ENCODE measurements at places on chromosomes 3 and 15.

DNA sequence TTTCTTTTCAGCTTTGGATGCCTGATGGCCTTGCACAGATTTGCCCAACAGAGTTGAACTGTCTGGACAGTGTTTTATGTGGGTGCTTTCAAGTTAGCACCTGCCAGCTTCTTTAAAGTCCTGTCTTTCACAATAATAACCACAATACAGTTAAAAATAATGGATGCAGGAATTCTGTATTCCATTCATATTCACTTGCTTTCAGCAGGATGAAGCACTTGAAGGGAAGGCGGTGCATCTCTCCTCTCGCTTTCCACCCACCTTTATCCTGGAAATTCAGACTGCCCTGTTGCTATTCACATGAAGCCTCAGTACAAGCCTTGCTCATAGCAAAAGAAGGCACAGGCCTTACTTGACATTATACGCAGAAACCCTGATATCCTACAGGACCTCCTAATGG is 26.5 kb upstream of the GYG1 start:
- no peak for DNase-seq

DNA sequence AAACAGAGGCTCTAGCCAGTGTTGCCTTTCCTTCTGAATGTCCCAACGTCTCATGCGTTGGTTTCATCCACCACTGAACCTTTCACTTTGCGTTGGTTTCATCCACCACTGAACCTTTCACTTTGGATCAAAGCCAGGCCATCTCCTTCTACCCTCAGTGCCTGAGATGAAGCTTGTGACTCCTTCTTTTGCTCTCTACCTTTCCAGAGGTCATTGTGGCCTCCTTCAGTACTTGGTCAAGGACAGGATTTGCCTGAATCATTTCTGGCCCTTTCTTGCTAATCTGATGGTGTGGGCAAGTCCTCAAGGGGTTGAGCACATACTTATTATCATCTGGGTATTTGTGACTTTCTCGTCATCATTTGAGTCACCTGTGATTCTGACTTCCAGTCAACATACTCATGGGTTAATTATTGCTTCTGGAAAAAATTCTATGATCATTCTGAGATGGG is 50.0 kb downstream of the SELENOT start:
- no peak for DNase-seq

- no peak for DNase-seq
Observed at GRCh38 chr3:9022305-9023225, 59.3 kb upstream of the RAD18 start.

DNA sequence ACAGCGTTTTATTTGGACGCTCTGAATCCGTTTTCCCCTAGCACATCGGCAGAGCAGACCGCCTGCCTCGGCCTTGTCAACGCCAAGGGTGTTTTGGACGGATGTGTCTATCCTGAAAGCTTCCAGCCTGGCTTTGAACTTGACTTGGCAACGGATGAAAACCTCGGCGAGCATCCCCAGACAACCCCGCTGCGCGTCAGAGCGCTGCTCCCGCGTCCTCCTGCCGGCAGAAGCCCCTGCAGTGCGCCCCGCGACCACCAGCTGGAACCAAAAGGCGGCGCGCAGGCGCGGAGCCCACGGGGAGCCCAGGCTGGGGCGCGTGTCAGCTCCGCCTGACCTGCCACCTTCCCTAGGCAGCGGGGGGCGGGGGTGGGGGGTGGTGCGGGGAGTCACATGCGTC is 26.2 kb upstream of the ARL8B start:
- DNase-seq, result no peak

- no peak for DNase-seq
Observed at GRCh38 chr3:66486646-66487045, 14.2 kb downstream of the LRIG1 start.

GRCh38 chr3:56962206-56962605 is 98.3 kb upstream of the SPATA12 start:
- no peak for DNase-seq

- no peak for DNase-seq
Observed at GRCh38 chr3:177236704-177237103, 39.4 kb upstream of the TBL1XR1 start.

GRCh38 chr15:80090879-80091503 is 31.5 kb downstream of the ZFAND6 start:
- no peak for DNase-seq

- no peak for DNase-seq
Observed at GRCh38 chr3:80542456-80542855, 774.7 kb upstream of the ROBO1 start.

DNA sequence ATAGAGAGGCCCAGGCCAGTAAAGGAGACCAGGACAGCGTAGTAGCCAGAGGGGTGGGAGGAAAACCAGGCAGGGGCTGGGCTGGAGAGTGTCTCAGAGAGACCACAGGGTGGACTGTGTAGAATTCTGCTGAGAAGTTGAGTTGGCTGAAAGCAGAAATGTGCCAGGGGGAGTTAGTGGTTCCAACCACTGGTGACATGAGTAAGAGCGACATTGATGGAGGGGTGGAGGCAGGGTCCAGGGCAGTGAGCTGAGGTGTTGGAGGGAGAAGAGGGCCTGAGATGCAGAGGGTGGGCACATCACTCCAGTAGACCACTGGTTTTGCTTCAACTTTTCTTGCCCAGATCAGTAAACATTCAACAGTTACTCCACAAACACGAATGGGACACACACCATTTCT is 106.5 kb downstream of the ASB7 start:
- DNase-seq, result no peak

GRCh38 chr3:148030975-148031374 is 621.8 kb downstream of the ZIC1 start:
- DNase-seq, result no peak

DNA sequence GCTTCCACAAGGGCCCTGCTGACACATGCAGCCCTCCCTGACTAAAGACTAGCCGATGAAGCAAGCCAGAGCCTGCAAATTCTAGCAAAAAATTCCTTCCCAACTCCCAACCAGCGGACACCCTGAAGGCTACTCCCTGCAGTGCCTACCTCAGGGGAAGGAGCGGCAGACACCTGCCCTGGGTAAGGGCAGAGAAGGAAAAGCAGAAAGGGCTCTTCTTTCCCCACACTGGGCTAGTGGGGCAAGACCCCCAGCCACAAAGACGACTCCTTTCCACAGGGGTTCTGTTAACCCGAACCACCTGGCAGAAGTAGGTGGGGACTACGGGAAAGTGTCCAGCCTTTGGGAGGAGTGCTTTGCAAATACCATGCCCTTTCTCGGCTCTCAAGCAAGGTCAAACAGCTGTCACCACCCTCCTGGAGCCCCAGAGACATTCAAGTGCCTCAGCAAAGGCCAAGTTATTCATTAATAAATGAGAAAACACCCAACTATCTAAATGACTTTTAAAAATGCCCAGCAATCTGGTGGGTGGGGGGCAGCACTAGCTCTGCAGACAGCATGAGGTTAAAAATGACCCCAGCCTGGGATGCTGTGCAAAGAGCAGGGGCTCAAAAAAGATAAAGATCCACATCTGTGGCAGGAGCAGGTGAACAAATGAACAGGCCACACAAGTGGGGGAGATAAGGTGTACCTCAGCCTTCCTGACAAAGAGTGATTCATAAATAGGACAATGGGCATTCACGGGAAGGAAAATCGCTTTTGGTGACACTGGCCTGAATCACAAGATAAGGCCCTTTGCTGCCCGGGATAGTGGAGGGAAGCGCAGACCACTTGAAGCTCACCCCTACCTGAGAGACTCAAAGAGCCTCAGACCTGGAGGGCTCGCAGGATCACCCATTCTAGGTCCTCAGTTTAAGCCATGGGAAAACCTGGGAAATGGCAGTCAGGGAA is 33.0 kb downstream of the CCDC12 start:
- DNase-seq, result no peak

GRCh38 chr3:9168241-9168741 is 81.2 kb downstream of the SRGAP3 start:
- no peak for DNase-seq

- DNase-seq, result no peak
Observed at GRCh38 chr3:88219138-88219792, 69.5 kb downstream of the C3orf38 start.

DNA sequence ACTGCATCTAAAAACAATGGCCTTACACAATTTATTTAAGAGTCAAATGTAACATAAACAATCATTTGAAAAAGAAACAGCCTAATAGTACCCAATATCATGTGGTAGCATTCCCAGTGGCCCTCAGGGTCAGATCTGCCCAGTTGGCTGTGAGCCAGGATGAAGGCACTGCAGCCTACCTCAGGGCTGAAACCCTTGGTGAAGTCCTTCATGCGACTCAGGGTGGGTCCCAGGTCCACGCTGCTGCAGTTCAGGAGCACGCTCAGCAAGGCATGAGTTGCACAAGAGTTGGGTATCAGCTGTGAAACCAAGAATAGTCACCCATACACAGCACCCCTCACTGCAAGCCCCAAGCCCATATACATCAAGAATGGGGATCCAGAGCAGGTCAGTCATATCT is 37.1 kb downstream of the SEMA3G start:
- DNase-seq, result no peak

- DNase-seq, result no peak
Observed at GRCh38 chr3:107258300-107258699, 118.9 kb upstream of the CCDC54 start.

DNA sequence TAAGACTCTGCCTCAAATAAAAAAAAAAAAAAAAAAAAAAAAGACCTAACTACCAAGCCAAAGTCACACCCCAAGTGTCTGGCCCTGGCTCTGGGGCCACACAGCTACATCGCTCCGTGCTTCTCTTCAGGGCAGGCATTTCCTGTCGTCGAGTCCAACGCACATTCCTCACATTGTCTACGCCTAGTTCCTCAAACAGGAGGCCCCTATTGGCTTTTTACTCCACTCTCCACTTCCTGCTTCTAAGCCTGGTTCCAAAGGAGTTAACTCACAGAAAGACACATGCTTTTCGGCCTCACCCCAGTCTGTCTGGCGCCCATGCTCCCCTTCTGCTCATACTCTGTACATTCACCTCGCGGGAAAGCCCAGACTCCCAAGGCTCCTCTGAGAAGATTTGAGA is 28.8 kb downstream of the KNG1 start:
- no peak for DNase-seq

- DNase-seq, result no peak
Observed at GRCh38 chr3:159637883-159638542, 350.6 kb upstream of the IL12A start.

GRCh38 chr15:82262422-82263026 is at the start of the genes EFL1 and SAXO2:
EFL1 (minus strand) TSS chr15:82262734; CDS start chr15:82261778, 956 bp downstream.
SAXO2 (plus strand) TSS chr15:82262818; CDS start chr15:82262880, 62 bp downstream.
- DNase-seq, result peak; percentile 84

- no peak for DNase-seq
Observed at GRCh38 chr3:79253704-79254103, 514.1 kb downstream of the ROBO1 start.

- DNase-seq, result no peak
Observed at GRCh38 chr15:101156061-101156460, 95.8 kb downstream of the CHSY1 start.

- no peak for DNase-seq
Observed at GRCh38 chr15:71414853-71415252, 299.6 kb downstream of the THSD4 start.

DNA sequence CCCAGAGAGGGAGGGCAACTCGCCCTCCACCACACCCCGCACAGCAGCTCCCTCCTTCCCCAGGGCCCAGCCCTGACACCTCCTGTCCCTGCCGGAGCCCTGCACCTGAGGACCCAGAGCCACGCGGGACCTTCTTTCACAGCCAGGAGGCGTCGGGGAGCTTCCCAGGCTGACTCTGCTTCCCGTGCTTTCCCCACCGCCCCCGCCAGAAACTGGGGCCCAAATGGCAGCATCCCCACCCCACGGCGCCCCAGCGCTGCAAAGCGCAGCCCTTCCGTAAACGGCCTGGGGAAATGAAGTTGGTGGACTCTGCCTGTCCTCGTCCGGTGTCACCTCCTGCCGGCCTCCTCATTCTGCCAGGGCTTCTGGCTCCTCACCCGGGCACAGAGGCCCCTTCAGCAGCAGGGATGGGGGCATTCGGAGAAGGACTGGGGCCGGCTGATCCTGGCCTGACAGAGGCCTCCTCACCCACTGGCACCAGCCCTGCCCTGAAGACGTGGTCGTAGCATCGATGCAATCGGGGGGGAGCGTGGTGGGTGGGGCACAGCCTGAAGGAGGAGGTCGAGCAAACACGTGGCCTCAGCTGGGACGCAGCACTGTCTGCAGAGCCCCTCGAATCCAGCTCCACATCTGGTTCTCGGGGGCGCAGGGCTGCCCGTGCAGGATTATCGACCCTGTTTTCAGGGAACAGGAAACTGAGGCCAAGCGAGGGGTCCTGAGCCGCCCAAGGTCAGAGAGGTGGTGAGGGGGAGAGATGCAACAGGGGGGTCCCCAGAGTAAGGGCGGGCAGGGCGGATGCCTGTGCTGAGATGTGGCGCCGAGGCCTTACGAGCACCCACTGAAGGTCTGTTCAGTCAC is 235.4 kb downstream of the XXYLT1 start:
- no peak for DNase-seq

GRCh38 chr3:46356909-46357308 is 3.0 kb downstream of the CCR2 start:
- no peak for DNase-seq

- no peak for DNase-seq
Observed at GRCh38 chr3:9032231-9032777, 69.0 kb upstream of the RAD18 start.

DNA sequence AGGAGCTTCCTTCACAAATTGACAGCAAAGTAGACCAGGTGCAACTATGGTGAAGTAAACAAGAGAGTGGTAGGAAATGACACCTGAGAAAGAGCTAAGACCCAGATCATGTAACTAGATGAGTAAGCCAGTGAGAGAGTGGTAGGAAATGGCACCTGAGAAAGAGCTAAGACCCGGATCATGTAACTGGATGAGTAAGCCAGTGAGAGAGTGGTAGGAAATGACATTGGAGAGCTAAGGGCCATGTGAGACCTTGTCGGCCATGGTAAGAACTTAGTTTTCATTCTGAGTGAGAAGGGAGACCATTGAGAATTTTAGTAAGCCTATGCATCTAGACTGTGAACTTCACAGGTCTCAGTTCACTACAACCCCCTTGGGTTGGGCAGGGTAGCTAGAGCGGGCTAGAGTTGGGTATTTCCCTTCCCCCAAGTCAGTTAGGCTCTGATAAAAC is 5.4 kb upstream of the SENP7 start:
- no peak for DNase-seq

GRCh38 chr3:177041730-177042551 is 155.3 kb downstream of the TBL1XR1 start:
- no peak for DNase-seq

DNA sequence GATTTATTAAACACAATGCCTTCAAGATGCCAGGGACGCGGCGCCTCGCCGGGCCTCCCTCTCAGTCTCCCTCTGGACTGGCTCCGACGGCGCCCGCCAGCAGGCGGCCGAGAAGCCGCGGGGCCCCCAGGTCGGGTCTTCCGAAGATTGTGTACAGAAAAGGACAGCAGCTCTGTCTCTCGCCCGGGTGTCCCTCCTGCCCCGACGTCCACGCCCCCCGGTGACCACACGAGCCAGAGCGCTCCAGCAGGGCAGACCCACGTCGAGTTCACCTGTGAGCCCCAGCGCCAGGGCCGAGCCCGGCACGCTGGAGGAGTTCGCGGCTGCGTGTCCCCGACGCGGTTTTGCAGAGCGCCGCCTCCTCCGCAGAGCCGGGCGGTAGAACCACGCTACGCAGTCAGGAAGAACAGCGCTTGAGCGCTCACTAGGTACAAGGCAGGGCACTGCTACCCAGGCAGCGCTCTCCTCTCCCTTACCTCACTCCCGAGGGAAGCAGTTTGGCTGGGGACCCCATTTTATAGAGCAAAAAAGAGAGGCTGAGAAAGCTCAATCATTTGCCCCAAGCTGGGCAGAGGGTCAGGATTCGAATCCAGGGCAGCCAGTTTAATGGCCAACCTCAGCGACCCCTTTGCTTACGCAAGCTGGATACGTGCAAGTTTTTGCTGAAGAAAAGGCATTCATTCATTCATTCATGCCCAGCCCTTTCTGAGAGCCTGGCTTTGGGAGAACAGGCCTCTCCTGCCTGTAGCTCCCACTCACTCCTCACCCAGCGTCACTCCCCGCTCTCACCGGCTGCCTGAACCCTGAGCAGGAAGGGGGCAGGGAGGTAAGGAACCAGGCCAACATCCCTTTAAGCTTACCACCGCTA is 3.0 kb upstream of the TLE3 start:
- DNase-seq, result no peak
